AG04450 (cell line): ENCODE measurements at places on chromosomes 5 and 9.

DNA sequence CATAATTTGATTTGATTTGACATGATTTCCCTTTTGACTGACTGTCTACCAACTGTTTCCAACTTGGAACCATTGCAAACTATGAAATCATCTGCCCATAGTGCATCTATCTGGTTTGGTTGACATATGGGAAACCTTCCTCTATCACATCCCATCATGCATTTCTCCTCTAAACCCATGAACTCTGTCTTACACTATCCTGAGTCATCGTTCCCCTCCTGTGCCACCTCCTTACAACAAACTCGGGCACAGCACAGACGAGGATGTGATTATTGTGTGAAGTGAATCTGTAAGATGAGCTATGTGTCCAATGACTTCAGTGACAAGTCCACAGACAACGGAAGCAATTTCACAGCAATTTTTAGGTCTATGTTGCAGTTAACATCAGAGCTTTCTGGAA is 126.1 kb downstream of the NPR3 start:
- no peak for DNase-seq

GRCh38 chr5:68345582-68345981 is 130.0 kb downstream of the PIK3R1 start:
- DNase-seq = no peak

DNA sequence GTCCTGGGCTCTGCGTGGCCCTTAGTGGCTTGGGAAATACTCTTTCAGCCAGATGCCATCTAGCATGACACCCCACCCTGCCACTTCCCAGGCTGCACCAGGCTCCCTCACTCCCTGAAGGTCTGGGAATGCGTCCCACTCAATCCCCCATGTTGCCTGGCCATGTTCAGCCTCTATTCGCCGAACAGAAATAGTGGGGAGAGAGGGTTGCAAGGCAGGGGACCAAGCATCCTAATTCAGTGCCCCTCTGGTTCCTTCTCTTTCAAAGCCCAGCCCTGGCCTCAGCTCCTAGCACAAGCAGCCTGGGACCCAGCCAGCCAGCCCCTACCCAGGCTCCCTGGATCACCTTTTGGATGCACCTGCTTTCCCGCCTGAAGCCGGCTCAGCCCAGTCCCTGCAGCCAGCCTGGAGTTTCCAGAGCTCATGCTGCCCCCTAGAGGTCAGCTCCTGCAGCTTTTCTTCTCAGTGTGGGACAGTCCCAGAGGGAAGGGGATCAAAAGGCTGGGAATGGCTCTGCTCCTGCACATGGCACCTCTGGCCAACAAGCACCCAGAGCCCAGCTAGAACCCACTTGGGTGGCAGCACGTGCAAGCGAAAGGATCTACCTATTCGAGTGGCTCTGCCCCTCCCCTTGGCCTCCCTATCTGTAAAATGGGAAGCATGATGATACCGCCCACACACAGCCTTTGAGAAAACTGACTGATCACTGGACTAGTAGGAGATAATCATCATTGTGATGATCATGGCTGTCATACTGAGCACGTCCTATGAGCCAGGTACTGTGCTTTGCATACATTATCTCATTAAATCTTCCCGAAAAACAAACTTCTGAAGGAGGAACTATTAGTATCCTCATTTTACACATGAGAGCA is 48.7 kb upstream of the C5orf58 start:
- DNase-seq = no peak

- DNase-seq = no peak
Measured at GRCh38 chr5:36033486-36033885, 33.2 kb downstream of the UGT3A2 start.

GRCh38 chr5:163512526-163512925 is 7.1 kb downstream of the MAT2B start:
- no peak for DNase-seq
